Neural progenitor cell (in vitro differentiated cells): ENCODE measurements at places on chromosomes 7 and 10.

DNA sequence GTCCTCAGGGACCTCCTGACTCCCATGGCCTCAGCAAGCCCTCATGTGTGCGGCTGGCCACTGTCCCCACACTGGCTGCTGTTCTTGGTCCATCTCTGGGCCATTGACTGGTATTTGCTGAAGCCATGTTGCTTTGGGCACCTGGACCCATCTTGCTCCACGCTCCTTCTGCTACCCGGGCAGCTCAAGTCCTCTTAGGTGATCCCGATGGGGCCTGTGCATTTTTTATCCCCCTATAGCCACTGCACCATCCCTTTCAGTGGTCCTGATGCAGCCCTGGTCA lies 16.7 kb downstream of the RAMP3 start:
- DNase-seq: no peak

DNA sequence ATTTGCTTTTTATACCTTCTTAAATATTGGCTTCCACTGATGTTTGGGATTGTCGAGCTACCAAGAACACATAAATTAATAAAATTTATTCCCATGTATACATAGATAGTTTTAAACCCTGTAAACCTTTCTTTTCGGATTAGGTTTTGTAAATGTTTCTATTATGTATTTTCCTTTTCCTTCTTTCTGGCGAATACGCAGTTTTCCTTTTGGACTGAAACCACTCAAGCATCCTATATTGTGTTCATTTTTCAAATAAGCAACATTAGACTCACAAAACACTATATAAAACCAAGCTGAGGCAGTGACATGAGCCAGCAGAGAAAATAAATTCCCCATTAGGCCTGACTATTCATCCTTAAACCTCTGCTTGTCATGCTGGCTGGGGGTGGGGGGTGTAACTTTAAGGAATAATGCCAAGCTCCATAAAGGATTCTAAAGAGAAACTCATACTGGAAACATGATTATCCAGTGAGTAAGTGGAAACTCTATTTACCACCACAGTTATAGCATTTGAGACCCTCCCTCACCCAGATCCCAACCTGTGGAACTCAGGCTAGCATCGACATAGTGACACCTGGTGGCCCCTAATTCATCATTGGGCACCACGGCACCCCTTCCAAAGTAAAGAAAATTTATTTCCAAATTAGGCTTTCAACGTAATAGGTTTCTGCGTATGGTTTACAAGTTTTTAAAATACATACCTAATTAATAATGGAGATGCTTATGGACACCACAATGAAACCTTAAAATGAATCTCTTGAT lies 86.5 kb upstream of the CELF2 start:
- DNase-seq: peak; percentile 36

DNA sequence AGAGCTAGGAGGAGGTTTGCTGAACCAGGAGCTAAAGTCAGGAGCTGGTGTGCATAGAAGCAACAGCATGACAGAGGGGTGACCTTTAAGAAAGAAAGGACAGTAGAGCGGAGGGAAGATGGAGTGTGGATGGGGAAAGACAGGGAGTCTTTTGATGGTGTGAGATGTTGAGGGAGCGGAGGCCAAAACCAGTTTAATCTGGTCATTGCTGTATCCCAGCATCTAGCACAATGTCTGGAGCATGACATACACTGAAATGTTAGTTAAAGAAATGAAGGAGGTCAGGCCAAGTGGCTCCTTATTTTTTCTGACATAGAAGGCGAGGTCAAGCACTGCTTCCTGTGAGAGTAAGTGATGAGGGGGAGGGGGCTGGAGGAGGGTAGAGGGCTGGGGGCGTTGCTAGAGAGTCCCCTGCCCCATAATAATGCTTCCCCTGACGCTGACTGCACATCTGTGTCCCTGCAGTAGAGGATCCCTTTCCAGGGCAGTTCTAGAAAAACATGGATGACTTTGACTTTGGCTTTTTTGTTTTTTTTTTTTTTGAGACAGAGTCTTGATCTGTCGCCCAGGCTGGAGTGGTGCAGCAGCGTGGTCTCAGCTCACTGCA lies 70.2 kb downstream of the ZNF467 start:
- DNase-seq: no peak

GRCh38 chr7:6273380-6273837 lies 985 bp upstream of the CYTH3 start:
- DNase-seq: no peak

GRCh38 chr10:127734753-127735152 lies 2.2 kb upstream of the FOXI2 start:
- peak; percentile 63 for DNase-seq

DNA sequence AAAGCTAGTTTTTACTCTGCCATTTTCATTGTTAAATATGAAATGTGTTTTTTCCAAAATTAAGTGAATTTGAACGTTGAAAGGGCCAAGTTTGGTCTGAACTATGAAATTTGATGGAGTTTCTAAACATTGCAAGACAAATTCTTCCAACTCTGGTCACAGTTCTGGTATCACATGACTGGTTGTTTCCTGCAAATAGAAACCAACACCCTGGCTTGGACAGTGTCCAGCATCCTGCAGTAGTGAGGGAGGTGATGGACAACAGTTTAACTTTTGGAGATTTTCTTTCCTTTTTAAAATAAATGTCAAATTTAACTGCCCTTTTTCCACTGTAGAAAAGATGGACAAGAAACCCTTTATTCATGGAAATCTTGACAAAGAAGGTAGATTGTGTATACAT lies 54.8 kb upstream of the AGBL3 start:
- no peak for DNase-seq

GRCh38 chr10:114271779-114272167 lies 32.7 kb downstream of the VWA2 start:
- DNase-seq: no peak

- no peak for DNase-seq
These were observed 96.3 kb downstream of the RNF216 start for GRCh38 chr7:5685205-5685604.

- no peak for DNase-seq
These were observed 121.4 kb upstream of the RET start for GRCh38 chr10:42955493-42955889.
